ENCODE measurements at places on chromosomes 12 and 14. TPM values are rescaled to one million over a fixed set of nuclear protein-coding genes. Genes with fewer than 3 reads are reported as not detected.

Gene RFC5
- 26.3 TPM for total RNA-seq

Gene PIWIL1
- not detected for total RNA-seq

Gene RGS6
- not detected for total RNA-seq

Gene NKX2-8
- total RNA-seq = 35.6 TPM

Gene GYS2
- total RNA-seq = not detected

Gene FITM1
- not detected for total RNA-seq

Gene LHX5
- not detected for total RNA-seq

Gene KRT5
- total RNA-seq = 160 TPM

Gene IKZF4
- 2.2 TPM for total RNA-seq

Gene NKX2-1
- total RNA-seq = not detected

Gene C1R
- 104 TPM for total RNA-seq

Gene GPRC5A
- total RNA-seq = 5.4 TPM

Gene SYNDIG1L
- total RNA-seq = 0.09 TPM

Gene SRSF9
- 98.7 TPM for total RNA-seq

Gene ACSM4
- total RNA-seq = not detected

Gene IGFBP6
- 532 TPM for total RNA-seq

Gene SERPINA10
- not detected for total RNA-seq

All from prostate gland (tissue), 2 donors.